ENCODE measurements at places on chromosomes 3 and 15.

DNA sequence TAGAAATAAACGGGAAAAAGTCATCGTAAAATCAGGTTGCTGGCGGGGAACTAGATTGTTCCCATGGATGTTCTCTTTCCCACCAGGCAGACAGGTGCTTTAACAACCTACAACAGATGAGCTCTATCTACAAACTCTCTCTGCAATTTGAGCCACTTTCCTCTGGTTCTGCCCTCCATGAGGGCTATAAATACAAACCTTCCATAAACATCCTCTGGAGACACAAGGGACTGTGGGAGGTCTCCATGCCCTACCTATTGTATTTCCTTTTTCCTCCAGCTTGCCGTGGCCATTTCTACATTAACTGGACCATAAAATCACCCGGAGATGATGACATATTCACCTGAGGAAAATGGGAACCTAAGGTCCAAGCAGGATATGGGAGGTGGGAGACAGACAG, 151.1 kb downstream of the GABRB3 start:
- no peak for DNase-seq

DNA sequence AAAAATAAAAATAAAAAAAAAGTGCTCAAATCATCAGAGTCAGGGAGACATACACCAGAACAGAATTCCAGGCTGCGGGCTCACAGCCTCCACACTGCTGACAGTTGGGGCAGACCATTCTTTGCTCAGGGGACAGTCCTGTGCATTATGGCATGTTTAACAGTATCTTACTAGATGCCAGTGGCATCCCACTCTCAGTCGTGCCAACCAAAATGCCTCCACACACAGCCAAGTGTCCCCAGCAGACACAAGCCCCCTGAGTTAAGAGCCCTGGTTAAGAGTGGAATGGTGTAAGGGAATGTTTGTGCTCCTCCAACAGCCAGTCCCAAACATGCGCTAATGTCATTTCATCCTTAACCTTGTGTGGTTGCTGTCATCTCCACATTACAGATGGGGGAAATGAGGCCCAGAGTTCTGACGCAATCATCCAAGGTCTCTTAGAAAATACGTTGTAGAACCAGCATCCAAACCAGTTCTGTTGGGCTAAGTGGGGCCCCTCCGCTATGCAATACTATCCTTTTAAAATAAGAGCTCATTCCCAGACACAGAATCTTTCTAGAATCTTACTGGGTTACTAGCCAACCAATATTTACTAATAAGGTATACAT, 26.0 kb downstream of the CFAP92 start:
- DNase-seq, result no peak

DNA sequence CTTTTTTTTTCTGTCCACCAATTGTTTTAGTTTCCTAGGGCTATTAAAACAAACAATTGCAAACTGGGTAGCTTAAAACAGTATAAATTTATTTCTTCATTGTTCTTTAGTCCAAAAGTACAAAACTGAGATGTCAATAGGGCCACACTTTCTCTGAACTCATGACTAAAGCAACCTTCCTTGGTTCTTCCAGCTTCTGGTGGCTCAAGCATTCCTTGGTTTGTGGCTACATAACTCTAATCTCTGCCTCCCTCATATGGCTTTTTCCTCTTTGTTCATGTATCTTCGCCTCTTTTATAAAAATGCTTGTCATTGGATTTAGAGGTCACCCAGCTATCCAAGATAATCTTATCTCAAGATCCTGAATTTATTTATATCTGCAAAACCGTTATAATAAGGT, 914.5 kb upstream of the EPHA6 start:
- DNase-seq, result no peak

DNA sequence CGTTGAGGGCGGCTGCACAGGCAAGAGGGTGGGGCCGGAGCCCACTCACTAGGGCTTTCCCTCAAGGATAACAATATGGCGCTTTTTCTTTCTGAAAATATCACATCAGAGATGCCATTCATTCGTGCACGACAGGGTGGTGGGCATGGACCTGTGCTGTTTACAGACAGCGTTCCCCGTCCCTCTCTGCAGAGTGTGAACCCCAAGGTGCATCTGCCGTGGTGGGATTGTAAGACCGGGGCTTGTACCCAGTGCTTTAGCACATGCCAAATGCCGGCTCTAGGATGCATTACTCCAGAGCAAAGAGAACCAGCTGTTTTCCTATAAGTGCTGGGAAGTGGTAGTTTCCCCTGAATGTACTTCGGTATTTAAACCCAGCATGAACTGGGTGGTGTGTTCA, 37.0 kb downstream of the CHDH start:
- DNase-seq, result no peak

GRCh38 chr3:43629257-43629656, 7.4 kb upstream of the ANO10 start:
- DNase-seq, result no peak

- no peak for DNase-seq
Observed at GRCh38 chr3:193585530-193585929, 7.5 kb upstream of the OPA1 start.

DNA sequence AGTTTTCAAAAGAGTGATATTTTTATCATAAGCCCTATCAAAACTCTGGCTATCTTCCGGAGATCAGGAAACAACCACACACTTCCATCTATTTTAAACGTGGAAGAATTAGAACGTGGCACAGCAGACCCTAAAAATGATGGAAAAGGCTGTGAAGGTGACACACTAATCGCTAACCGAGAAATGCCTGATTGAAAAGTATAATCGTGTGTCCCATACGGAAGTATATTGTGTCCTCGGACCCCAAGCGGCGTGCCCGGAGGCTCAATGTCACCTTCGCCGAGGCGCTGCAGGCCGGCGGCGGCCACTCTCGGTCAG, 642 bp downstream of the COX5A start:
- DNase-seq, result no peak

GRCh38 chr3:72018343-72018984, 233.5 kb upstream of the PROK2 start:
- no peak for DNase-seq

DNA sequence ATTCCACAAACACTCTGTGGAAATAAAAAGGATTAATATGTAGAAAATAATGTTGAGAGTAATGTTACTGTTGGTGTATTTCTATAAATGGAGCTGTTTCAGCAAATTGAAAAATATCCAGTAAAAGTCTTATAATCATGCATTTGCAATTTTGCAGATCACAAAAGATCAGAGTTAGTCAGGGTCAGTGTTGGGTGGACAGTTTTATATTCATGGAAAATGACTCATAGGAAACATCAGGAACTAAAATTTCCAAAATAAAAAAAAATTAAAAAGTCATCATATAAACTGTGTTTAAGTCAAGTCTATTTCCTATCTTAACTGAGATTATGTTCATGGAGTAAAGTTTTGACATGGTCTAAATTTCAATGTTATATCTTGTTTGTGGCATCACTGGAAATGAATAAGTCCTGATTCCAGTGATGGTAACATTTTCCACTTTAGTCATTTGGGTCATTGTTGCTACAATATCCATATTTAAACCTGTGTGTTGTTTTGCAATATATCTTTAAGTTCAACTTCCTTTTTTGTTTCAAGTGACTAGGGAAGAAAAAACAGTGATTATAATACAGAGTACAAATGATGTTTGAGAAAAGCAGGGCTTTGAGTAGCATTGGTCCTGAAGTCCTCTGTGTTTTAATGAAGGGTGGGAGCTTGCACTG, 37.8 kb downstream of the MITF start:
- no peak for DNase-seq

DNA sequence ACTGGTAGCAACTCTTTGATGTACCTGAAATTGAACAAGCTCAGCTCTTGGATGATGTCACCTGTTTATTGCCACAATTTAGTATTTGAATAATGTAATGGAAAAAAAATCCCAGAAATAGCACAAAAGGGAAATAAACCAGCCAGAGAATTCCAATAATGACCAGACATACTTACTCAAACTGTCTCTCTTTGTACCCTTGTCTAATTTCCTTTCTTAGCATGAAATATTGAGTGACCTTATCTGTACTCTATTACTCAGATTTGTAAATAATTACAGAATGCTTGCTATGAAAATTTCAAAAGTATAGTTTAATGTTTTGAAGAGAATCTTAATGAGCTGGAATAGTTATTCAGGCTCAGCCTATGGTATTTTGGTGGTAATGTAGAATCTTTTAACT, 555.4 kb upstream of the SGO1 start:
- no peak for DNase-seq

DNA sequence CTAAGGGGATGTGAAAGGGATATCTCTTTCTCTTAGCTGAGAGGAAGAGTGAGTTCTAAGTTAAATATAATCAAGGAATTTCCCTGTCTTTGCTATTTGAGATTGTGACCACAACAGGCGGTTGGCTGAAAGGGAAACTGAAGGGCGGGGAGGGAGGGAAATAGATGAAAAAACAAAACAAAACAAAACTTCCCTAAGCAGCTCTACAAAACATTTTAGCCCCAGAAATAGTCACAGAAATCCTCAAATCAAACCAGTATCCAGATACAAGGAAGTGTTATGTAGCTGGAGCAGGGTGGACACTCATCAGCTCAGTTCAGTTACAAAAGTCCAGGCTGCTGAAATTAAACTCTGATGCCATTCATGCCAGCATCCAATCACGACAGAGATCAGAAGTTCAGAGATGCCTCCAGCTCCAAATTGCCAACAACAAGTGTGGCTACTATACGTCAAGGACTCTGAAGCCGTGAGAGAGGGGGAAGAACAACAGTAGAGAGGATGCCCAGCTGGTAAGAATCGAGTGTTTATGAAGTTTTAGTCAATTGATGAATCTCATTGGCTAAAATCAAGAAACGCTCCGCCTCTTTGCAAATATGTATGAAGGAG, 319 bp upstream of the TP63 start:
- DNase-seq, result no peak

- DNase-seq, result no peak
Observed at GRCh38 chr3:127805026-127805753, 17.1 kb downstream of the MGLL start.

DNA sequence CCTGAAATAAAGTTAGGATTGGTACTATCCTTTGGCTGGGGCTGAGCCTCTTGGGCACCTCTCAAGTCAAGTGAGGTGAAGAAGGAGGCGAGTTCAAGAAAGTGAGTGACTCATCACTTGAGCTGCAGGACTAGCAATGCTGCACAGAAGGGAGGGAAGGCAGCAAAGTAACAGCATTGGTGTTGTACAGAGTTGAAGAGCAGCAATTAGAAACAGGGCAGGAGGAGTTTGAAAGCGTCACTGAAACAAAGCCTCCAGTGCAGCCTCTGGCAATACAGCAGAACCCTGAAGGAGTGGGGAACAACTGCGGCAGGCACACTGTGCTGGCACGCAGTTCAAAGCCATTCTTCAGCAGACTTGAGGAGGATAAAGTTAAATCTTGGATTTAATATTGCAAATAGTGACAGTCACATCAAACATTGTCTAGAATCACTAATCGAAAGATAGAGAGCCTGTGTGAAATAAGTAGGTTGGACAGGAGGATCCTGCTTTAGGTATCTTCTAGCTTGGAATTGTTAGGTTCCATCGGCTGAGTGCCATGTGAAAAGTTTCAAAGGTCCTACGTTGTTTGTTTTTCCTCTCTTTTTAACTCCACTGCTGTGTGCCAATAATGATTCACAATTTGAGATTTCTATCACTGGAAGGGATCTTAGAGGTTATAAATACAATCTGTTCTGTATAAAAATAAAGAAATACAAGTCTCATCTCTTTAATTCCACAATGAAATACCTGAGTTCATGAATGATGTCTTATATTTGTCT, 479.8 kb downstream of the NAALADL2 start:
- DNase-seq, result no peak

DNA sequence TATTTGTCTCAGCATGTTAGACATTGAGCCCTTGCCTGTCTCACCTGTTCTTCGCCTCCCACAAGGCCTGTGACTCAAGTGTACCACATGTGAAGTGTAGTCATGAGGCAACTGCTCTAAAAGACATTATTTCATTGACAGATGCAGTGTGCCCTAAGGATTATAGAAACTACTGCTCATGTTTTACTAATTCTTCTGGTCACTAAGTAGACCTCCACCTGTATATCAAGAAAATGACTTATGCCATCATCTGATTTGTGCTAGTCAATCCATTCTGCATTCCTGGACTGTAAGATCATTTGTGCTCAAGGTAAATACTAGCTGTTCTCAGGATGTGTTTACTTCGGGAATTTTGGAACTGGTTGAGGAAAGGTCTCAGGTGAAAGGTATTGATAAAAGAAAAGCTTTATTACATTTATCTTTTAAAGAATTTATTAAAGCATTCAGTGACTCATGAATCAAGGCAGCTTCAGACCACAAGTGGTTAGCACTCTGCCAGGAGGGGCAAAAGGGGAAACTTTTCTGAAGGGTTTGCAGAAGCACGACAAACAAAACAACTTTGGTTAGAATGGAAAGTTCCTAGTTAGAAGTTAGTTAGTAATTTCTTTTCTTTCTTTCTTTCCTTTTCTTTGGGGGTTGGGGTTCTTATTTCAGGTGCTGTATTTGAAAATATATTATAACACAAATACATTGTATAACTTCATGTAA, 465.3 kb upstream of the CBLB start:
- peak; percentile 46 for DNase-seq

- DNase-seq, result no peak
Observed at GRCh38 chr3:106007512-106007911, 138.7 kb upstream of the CBLB start.

GRCh38 chr3:79657076-79657475, 110.7 kb downstream of the ROBO1 start:
- no peak for DNase-seq

GRCh38 chr3:141124715-141125114, 73.6 kb downstream of the SPSB4 start:
- DNase-seq, result no peak

DNA sequence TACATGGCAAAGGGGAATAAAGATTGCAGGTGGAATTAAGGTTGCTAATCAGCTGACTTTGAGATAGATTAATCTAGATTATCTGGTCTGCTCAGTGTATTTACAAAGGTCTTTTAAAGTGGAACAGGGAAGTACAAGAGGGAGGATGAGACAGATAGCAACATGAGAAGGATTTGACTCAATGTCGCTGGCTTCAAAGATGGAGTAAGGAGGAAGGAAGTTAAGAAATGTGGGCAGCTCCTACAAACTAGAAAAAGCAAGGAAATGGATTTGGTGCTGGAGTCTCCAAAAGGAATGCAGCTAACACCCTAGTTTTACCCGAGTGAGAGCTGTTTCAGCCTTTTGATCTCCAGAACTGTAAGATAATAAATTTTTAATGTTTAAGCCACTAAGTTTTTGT, 180.7 kb upstream of the TTC14 start:
- DNase-seq, result no peak

DNA sequence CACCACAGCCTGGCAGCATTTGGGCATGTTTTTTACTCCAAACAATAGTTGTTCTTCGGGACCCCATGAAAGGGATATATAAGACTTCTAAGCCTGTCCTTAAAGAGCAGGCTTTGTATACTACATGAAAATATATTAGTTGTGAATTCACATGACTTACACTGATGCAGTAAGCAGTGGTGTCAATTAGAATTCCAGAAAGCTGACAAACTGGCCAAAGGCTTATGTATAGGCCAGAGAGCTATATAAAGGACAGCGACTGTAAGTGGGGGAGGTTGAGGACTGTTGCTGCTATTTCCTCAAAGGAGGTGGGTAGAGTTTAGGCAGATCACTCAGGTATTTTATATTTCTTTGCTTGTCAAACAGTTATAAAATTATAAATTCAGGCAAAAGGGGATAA, 24.8 kb downstream of the KPNA4 start:
- no peak for DNase-seq
